ENCODE measurements at places on chromosomes 1 and 21. TPM values are rescaled to one million over a fixed set of nuclear protein-coding genes. Genes with fewer than 3 reads are reported as not detected.

The TRIM58 gene
- total RNA-seq: not detected

The NHLH1 gene
- 0.44 TPM for total RNA-seq

The LRRC53 gene
- total RNA-seq: not detected

DNA sequence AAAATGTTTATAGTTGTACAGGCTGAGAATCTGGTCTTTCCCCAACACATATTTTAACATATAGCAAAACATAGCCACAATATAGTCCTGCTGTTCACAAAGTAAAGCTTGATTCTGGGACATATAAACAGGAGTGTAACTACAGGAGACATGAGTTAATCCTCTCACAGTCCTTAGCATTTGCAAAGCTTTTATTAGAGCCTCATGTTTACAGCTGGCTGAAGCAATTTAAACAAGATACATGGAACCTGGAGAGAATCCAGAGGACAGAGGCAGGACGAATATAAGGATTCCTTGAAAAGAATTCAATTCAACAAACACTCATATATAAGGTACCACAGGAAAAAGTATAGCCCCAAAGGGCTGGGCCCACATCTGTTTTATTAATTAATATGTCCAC, 163.4 kb downstream of the ADGRL4 start:
- no peak for DNase-seq

- no peak for DNase-seq
Measured at GRCh38 chr21:15264084-15264665, 199.4 kb upstream of the NRIP1 start.

GRCh38 chr1:8170059-8170835, 144.1 kb upstream of the ERRFI1 start:
- no peak for DNase-seq

DNA sequence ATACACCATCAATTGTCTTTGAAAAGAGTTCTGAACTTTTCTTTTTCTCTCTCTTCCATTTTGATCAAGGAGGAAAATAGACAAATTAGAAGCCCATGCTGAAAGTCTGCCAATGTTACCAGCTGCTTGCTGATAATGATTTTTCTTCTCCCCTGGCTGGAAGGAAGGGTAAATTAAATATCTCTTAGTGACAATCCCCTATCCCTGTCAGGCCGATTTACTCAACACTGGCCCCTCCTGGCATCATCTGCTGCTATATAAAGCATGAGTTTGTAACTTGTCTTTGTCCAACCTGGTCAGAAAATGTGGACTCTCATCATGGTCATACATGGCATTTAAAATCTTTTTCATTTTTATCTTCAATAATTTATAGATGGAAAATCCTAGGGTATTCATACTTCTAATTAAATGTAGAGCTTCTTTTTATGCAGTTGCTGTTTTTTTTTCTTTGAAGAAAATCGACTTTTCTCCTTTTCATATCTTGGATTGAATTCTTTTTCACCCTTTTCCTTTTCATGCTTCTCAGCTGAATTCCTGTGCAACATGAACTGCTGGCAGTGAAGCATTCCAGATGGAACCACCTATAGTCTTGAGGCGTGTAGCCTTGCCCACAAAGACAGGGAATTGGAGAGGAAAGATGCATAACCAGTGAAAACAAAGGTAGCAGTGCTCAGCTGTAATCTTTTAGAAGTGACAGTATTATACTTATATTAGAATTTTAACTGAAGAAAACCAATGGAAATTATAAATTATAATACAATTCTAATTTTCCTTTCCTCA, 214.7 kb upstream of the PTGFR start:
- no peak for DNase-seq

DNA sequence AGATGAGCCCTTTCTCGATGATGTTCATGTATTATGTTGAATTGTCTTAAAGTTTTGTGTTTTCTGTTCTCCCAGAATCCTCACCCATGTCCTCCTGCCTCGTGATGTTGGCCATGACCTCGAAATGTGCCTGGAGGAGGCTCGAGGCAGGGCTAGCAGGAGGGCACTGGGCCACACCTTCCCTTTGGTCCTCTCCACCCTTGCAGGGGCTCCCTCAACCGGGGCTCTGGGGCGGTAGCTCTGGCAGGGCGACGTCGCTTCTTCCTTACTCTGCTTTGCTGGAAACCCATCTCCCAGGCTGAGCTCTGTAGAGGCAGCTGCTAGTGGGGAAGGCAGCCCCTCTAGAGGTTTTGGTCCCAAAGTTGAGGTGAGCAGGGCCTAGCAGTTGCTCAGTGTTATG, 14.3 kb downstream of the TFF3 start:
- DNase-seq: no peak

GRCh38 chr1:3498246-3498930, 43.9 kb downstream of the ARHGEF16 start:
- no peak for DNase-seq
